ENCODE measurements at places on chromosomes 16 and 17.
A peak's percentile ranks its signal among the peaks of the same experiment; 100 is the strongest.

DNA sequence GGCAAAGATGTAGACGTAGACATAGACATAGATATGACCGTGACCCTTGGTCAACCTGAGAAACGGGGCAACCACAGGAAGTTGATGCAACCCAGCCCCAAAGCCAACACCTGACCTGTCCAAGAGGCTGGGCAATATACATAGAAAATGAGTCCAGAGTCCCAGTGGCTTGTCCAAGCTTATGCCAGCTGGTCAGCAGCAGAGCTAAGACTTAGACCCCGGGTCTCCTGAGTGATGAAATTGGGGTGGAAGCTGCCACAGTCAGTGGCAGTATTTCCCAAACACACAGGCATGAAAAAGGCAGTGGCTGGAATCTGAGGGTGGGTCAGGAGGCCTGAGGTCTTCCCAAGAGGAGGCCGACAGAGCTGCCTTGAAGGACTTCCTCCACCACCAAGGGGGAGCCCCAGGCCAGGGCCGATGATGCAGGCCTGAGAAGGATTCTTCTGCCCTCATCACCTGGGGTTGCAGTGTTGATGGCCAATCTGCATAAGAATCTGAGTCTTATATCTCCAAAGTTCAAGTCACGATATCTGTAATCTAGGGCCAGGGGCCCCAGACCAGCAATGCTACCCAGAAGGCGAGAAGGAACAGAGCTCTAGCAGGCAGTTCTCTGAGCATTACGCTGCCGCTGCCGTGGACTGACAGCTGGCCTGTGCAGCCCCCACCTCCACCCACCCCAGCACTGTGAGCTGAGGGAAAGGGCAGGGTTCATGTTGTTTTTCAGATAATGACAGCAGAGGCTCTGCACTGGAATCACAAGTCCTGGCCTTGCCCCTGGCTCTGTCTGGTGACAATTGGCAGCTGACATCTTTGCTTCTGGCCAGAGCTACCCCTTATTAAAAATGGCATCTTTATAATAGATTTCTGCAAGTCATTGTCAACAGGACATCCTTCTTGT, 72.7 kb downstream of the GNAO1 start:
- DNase-seq, result no peak

GRCh38 chr17:227078-227945, 45.9 kb upstream of the DOC2B start:
- DNase-seq, result no peak

GRCh38 chr17:65139101-65139764, 2.1 kb downstream of the RGS9 start:
- DNase-seq, result no peak

- peak; percentile 18 for DNase-seq
Observed at GRCh38 chr16:11114366-11115164, 141.4 kb downstream of the SOCS1 start.

- no peak for DNase-seq
Observed at GRCh38 chr16:68529608-68529930, 9.5 kb upstream of the ZFP90 start.

GRCh38 chr17:46949291-46950174, 26.6 kb downstream of the GOSR2 start:
- no peak for DNase-seq

- no peak for DNase-seq
Observed at GRCh38 chr16:4976079-4976478, 17.9 kb downstream of the SEC14L5 start.

DNA sequence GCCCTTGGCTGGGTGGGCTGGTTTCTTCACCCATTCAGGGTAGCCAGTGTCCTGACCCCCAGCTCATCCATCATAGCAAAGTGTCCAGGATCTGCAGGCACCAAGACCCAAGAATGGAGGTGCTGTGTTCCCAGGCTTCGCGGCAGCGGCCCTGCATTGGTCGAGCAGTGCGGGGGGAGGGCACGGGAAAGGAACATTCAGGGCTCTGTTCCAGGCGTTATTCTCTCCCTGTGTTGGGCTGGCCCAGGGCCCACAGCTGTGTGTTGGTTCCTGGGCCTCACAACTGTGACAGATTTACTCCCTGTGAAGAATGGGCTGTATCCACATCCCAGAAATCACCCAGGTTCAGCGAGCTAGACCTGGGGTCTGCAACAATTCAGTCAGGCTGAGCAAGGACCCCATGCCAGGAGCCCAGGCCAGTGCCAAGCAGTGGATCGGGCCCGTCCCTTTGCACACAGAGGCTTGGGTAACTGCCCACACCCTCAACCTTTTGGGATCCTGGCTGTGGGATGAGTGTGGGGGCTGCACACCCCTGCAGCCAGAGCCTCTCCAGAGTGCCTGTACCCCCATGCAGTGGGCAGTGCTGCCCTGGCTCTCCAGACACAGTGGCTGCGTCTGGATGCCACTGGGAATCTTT, 10.0 kb downstream of the GPT2 start:
- no peak for DNase-seq

DNA sequence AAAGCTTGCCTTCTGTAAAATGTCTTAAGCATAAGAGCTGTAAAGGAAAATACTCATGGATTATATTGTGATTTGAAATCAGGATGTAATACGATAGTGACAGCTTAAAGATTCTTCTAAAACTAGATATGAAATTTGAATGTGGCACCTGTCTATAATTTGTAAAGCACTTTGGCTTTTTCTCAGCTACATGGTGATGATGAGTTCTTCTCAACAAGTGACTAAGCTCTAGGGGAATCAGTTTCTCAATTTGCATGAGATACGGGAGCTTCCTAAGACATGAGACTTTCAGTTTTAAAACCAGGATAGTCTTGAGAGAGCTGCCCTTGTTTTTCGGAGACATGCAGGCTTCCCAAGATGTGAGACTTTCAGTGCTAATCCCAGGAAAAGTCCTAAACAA, 439.2 kb downstream of the CDH13 start:
- no peak for DNase-seq
